Fibroblast of pulmonary artery (primary cell): ENCODE measurements at places on chromosomes 7 and 10.

- no peak for DNase-seq
Measured at GRCh38 chr7:8134089-8134733, 127.8 kb downstream of the ICA1 start.

- DNase-seq = no peak
Measured at GRCh38 chr10:95133997-95134396, 60.0 kb upstream of the ACSM6 start.

GRCh38 chr7:44240983-44241510, 40.3 kb downstream of the YKT6 start:
- peak; percentile 88 for DNase-seq

- peak; percentile 57 for DNase-seq
Measured at GRCh38 chr10:87976101-87976743, 112.8 kb downstream of the PTEN start.

GRCh38 chr10:3526727-3527501, 258.1 kb downstream of the KLF6 start:
- peak; percentile 81 for DNase-seq

GRCh38 chr10:68318331-68319059, 13.4 kb upstream of the HNRNPH3 start:
- no peak for DNase-seq

DNA sequence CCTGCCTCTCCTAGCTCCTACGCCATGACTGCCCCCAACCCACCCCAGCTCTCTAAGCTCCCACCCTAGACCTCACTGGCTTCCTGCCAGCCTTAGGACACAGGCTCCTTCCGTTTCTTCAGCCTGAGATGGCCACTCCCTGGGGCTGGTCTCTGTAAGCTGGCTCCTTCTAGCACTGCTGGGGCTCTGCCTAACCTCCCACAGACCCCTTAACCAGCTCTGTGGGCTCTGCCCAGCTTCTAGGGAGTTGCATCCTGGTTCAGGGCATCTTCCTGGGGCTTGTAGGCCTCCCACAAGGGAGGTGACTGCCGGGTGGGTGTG, 478.6 kb upstream of the KLF6 start:
- no peak for DNase-seq

DNA sequence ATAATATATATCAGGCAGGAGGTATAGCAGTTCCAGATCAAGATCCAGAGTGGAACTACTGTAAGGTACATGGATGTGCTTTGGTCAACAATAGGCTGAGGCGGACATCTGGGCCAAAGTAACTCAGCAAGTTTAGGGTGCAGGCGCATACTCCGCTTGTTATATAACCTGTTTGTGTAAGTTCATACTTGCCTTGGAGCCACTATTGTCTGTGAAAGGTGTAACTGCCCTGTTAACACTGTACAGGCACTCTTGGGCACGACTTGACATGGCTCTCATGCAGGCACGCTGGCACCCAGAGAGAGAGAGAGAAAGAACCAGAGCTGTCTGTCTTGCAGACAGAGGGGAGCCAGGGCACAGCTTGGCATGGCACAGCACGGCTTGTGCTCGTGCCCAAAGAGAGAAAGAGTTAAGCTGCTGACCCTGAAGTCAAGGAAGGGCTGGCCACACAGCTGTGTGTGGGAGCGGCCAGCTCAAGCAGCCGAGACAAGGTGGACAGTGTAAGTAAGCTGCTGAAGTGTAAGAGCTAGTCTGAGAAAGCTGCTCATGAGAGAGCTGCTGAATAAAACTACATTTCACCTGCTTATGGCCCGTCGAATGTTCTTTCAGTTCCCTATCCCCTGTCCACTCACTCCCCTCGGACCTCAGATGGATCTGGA, 47.8 kb upstream of the KAT6B start:
- DNase-seq = no peak

DNA sequence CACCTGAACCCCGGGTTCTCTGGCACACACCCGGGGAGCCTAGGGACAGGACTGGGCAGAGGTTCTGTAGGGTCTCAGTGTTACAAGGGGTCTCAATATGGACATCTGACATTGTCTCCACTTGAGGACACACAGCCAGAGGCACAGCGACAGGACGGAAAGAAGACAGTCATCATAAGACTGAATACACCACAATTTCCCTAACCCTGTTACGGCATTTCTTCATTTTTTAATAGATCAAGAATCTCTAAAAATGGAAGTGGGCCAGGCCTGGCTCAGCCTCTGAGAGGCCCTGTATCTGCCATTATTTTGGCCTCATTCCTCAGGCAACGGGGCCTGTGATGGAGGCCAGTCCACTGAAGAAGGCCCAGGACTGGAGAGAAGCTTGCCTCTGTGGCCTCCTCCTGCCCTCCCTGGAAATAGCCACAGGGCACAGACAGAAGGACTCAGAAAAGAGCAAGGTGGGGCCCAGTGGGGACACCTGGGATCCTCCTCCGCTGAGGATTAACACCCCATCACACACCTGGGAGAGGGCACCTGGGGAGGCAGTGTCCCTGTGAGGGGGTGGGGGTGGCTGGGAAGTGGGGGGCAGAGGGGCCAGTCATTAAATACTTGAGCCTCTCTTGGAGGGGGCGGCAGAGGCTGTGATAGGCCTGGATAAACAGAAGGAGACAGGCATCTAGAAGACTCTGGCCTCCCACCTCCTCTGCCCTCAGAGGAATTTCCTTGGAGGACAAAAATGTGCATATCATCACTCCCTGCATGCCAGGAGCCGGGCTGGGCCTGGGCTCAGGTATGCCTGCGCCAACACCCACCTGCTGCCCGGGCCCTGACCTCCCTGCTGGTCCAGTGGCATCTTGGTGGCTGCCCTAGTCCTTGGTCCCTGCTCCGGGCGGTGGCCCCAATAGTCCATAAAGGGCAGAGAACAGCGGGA, 8.0 kb downstream of the SPOCK2 start:
- DNase-seq = no peak

GRCh38 chr10:14560274-14560673, 214.4 kb downstream of the FAM107B start:
- DNase-seq = peak; percentile 53
